ENCODE measurements at places on chromosomes 5 and 9.

GRCh38 chr9:14453286-14453685 is 139.3 kb upstream of the NFIB start:
- DNase-seq, result no peak

DNA sequence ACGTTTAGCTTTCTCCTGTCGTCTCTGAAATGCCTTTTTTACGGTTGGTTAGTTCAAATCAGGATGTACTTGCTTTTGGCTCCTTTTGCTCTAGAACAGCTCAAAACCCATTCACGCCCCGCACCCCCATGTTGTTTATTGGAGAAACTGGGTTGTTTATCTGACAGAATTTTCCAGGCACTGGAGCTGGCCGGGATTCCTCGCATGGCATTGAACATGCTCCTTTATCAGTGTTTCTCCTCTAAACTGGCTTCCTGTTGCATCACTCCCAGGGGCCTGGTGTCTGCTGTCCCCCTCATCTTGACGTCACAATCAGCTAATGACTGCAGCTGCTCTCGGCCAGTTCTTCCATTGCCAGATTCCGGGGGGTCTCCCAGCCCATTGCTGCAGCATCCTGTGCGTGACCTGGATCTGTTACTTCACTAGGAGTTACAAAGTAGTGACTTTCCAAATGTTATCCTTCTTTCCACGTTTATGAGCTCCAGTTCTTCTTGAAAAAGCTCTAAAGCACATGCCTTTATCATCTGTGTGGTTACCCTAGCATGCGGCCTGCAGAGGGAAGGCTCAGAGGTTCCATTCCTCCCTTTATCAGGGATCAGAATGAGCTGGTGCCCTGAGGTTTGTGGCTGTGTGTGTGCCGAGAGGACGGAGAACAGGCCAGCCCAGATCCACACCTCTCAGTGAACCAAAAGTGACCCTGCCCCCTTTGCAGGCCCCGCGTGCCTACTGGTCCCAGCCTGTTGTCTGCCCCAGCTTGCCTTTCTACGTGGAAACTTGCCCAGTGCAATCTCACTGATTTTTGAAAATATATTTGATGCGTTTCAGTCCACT is 27.5 kb downstream of the FAM163B start:
- DNase-seq, result no peak

GRCh38 chr9:25678147-25678666 is at the start of gene TUSC1:
TUSC1 (minus strand) TSS chr9:25678444; CDS start chr9:25678312, 132 bp downstream.
- peak; percentile 2 for DNase-seq

DNA sequence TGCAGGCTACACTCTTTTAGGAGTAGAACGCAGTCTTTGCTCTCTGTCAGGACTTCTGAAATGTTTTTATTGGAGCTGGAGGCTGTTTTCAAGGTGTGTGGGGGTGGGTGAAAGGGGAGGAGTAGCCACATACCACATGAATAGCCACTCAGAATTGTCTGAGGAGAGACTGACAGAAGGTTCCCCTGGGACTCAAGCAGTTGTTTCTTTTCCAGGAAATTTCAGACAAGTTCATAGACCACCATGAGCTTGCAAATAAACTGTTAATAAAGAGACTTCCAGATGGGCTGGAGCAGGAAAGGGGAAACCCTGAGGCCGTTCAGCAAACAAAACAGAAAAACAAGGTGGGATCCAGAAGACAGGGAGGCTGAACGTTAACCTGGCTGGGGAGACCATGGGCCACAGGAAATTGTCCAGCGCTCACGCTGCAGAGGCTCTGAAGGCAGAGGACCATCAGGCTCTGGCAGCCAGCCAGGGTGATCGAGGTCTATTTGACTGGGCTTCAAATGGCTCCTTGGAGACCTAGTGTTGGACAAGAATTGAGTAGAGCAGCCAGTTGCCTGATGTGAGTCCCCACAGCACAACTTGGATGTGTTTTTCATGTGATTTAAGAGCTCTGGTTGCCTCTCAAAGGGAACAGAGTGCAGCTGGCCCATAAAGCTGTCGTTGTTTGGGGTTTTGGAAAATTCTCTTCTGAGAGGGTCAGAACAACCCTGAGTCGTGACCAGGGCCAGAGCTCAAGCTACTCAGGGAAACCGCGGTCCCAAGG is 159.2 kb upstream of the RAI14 start:
- no peak for DNase-seq

GRCh38 chr5:61082516-61083280 is 79.6 kb downstream of the SMIM15 start:
- DNase-seq, result no peak

DNA sequence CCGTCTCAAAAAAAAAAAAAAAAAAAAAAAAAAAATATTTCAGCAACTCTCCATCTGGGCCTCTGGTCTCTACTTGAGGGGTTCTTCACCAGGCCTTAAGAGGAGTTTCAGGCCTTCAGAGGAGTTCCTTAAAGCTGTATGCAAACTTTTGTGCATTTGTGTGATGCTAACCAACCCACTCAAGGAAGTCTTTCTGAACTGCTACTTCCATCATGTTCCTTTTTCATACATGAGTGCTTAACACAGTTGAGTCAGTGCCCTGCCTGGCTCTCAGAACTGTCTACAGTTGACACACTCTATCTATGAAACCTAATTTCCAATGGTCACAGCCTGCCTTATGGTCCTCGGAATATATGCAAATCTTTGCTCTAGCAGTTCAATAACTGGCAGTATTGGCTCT is 146.5 kb downstream of the MEF2C start:
- DNase-seq, result no peak

DNA sequence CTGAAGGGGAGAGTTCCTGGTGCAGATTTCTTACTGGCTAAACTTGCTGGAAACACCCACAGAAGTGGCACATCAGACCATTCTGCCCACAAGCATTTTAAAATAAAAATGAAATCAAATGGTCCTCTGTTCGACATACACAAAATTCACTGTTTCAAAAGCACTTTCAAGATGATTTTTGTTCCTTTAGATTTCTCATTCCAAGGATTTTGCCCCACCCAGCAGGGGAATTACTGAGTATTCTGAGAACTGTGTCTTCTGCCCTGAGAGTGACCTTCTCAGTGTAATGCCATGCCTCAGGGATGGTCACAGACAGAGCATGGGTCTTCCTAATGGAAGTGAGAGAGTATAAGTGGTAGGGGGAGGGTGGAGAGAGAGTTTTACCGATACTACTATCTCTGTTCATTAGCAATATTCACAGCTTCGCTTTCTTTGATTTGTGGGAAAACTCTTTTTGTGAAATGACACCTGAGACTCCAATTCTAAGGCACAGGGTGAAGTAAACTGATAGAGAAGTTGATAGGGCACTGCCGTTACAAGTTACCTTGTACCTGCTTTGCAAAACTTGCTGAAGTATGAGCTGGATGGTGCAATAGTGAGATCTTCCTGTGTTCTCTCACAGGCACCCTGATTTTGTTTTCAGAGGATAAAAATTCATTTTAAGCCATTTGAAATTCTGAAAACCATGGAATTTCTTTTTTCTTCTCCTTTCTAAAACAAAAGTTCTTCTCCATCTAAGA is 95.8 kb upstream of the CD180 start:
- no peak for DNase-seq

GRCh38 chr5:167952278-167952995 is 339.0 kb upstream of the WWC1 start:
- DNase-seq, result no peak

DNA sequence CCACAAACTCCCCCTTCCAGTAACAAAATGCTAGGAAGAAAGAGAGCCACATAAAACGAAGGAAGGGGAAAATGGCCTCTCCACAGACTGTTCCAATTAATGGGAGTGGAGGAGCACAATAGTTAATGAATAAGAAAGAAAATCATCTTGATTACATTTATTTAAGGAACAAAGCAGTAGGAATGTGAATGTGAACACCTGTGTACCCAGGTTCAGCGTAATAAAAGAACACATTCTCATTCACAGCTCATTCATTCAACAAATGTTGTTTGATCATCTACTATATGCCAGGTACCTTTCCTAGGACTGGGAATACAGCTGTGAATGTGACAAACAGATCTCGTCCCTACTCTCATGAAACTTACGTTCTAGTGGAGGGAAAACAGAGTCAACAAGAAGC is 35.7 kb downstream of the SIL1 start:
- no peak for DNase-seq

DNA sequence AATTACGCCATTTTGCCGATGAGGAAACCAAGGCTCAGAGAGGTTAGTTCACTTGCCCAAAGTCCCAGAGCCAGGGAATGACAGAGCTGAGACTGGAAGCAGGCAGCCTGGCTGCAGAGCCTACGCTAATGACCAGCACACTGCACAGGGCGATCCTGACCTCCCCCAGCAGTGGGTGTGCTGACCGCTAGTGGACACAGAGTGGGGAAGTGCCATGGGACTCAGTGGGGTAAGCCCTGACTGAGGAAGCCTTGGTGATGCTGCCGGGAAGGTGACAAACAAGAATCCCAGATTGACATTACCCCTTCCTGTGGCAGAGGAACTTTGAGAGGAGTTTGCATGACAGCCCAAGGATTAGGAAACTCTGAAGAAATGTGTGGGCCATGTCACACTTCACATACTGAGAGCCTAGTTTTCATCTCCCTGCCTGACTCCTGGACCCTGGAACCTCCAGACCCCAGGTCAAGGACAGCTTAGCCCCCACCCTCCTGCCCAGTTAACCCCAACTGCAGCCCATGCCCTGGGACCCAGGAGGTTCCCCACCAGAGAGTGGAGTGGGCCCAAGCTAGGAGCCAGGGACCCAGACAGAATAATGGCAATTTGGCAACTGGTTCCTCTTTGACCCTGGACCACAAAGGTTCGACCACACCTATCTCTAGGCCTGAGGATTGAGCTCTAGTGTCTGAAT is 19.7 kb upstream of the CSF1R start:
- DNase-seq, result no peak

- no peak for DNase-seq
Observed at GRCh38 chr9:124849801-124850200, 3.5 kb upstream of the WDR38 start.

GRCh38 chr9:118058227-118058626 is 354.0 kb downstream of the TLR4 start:
- DNase-seq, result no peak

DNA sequence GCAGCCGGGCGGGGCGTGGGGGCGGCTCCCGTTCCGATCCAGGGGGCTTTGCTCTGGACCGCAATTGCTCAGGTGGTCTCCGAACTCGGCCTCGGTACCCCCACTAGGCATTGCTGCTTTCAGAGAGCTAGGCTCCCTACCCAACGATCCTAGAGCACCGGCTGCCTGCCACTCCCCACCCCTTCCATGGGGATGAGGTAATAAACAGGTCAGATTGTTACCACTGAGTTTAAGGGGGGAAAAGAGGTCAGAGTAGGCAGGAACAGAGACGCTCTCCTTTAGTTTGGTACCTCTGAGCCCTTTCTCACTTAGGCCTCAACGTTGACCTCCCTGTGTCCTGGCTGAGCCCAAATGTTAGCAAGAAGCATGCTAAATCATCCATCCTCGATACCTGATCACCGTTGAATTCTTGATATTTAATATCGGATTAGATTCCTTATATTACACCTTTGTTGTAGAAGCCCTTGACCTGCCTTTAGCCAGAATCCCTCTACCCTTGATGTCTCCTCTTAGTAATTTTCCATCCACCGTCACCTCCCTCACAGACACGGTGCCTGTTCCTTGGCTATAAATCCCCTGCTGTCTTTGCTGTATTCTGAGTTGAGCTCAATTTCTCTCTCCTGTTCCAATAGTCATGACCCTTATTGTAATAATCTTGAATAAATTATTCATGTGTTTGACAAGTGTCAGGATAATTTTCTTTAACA is 588 bp upstream of the PLPP1 start:
- DNase-seq, result no peak

DNA sequence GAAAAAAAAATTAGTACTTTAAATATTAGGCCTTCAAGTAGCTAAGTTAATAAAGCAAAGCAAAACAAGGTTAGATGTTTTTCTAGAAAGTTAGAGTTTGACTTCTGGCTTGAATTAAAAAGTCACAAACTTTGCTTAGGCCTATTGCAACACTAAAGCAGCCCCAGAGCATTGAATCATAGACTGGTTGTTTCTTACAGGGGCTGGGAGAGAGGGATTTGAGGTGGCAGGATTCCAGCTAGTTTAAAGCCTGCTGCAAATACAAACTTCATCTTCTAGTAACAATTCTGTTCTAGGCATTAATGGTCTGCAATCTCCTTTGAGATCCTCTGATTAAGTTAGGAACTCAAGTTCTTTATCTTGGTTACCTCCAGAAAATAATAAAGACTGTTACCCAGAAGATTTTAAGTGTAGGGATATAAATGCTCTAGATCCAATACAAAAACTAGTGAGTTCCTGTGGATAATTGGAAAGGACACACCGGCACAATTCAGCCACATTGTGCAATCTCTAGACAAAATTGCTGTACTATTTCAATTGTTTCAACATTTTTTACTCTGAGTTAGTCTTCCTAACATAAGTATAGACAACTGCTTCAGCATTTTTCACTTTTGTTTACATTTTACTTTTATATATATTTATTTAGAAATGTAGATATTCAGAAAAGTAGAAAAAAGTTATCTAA is 12.6 kb downstream of the OR13C5 start:
- DNase-seq, result no peak
